Stimulated activated CD8-positive, alpha-beta memory T cell treated with anti-CD3 and anti-CD28 coated beads, Interleukin-4, amount 100 ng/mL, for 24 hours (primary cell): ENCODE measurements at places on chromosomes 1 and 21.

GRCh38 chr1:87575528-87575927, 246.8 kb downstream of the LMO4 start:
- no peak for DNase-seq

DNA sequence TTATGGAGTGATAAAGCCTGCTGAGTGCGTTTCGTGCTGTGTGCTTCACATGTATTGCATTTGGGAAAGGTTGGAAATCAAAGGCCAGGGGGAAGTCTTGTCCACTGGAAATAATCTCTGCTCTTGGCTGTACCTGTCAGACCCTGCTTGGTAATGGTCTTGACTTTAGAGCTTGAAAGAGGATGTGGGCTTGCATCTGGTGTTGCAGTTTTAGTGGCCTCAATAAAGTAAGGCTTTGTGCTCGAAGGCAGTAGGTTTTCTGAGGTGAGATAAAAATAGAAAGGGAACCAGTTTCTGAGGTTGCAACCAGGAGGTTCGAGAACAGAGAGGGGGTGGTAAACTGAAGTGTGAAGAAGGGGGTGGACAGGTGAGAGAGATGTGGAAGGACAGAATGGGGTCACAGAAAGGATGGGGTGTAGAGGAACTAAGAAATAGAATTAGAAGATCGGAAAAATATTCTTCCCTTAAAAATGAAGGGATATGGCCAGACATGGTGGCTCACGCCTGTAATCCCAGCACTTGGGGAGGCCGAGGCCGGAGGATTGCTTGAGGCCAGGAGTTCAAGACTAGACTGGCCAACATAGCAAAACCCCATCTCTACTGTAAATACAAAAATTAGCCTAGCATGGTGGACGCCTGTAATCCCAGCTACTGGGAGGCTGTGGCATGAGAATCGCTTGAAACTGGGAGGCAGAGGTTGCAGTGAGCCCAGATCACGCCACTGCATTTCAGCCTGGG, 1.5 kb downstream of the S100PBP start:
- no peak for DNase-seq

DNA sequence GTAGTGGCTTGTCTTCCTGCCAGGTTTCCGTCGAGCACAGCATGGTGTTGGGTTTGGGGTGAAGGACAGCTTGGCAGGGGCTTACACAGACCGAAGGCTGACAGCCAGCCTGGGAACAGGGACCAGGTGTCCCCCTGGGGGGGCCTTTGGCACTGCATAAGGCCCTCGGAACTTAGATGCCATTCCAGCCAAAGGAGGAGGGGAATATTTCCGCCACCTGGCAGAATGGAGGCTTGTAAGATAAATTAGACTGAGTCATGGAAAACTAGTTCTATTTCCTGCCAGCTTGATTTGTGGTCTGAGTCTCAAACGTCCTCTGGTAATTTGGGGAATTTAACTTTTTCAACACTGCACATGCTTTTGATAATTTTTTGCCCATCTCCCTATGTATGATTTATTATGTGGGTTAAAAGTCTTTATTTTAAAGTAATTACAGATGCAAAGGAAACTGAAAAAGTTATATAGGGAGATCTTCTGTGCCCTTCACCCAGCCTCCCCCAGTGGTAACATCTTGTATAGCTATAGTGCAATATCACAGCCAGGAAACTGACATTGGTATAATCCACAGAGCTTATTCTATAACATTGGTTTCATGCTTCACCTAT, 11.5 kb upstream of the TMEM51 start:
- DNase-seq: no peak

DNA sequence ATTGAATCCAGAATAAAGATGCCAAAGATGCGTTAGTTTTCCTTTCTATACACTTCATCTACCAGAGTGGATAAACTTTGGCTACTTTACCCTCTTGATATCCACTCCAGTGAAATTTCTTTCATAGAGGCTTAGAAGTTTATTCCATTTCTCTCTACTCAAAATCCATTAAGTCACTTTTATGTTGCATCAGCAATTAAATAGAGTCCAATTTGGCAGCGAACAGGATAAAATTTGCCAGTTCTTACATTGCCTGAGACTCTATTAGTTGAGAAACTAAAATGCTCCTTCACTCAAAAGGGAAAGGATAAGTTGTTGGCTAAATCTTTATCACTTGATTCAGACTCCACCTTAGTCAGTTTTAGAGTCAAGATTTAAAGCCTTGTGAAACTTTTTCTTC, 57.9 kb downstream of the ACBD6 start:
- no peak for DNase-seq

- no peak for DNase-seq
These were observed 112.3 kb upstream of the ZRANB2 start for GRCh38 chr1:71193153-71193552.

DNA sequence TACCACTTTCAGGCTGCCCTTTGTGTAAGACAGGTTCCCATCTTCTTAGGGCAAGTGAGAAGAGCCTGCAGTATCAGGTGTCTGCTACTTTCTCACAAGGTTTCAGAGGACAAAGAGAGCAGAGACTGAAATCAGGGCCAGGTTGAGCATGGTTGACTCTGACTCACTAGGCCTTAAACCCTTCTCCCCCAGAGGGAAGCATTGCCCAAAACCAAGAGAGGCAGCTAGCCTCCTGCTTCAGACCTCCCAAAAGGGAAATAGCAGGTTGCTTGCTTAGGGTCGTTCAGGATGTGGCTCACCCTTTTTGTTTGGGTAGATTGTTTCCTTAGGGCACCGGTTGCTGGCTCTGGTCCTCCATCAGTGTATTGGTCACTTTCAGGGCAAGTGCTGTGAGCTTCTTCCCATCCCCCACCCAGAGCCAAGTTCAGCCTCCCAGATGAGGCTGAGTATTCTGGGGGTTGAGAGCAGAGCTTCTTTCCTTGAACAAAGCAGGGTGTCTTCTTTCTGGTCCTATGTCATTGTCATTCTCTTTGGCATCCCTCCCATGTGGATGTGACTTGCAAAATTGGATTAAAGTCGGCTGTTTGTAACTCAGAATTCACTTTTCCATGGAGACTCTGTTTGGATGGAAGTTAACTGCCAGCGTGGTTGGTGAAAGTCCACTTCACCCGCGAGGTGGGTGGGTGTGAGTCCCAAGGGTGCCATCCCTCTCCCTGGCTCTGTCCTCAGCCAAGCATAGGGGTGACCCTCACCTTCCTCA, 55.5 kb upstream of the GALNT2 start:
- no peak for DNase-seq

GRCh38 chr21:46388896-46389295, 64.9 kb downstream of the PCNT start:
- DNase-seq: no peak

DNA sequence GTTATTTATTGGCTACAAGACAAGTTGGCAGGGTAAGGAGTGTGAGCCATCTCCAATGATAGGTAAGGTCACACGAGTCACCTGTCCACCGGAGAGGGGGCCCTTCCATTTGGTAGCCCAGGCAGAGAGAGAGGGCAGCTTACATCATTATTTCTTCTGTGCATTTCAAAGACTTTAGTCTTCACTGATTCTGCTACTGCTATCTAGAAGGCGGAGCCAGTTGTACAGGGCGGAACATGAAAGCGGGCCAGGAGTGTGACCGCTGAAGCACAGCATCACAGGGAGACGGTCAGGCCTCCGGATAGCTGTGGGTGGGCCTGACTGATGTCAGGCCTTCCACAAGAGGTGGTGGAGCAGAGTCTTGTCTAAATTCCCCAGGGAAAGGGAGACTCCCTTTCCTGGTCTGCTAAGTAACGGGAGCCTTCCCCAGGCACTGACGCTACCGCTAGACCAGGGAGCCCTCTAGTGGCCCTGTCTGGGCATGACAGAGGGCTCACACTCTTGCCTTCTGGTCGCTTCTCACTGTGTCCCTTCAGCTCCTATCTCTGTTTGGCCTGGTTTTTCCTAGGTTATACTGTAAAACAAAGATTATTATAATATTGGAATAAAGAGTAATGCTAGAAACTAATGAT, 36.7 kb downstream of the ZNF695 start:
- DNase-seq: peak; percentile 25

DNA sequence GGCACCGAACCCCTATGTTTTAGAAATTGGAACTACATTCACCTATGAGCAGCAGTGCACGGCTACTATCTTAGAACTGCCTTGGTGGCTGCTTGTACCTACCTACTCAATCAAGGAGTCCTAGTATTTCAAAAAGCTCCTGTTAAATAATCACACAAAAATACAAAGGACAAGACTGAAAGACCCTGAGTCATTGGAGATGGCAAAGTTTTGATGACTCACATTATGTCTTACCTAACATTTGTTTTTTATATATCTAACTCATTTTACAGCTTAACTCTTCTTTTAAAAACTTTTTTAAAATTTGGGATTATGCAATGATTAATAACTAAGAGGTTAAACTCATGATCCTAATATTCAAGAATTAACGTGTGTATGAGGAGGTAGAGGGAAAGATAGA, 1206.0 kb upstream of the TMPRSS15 start:
- DNase-seq: no peak

DNA sequence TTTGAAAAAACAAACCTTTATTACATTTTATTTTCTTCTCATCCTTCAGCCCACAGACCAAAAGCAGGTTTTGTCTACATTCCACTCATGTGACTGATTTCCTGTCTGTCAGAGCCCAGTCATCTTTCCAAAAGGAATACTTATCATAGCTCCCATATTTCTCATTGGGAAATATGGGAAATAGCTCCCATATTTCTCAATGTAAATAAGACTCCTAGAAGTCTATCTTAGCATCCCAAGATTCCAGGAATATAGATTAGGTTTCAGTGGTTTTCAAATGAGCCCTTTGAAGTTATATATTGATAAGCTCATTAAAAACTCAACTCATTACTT, 19.1 kb upstream of the NRDC start:
- DNase-seq: no peak

- DNase-seq: no peak
These were observed 12.8 kb upstream of the RGS2 start for GRCh38 chr1:192795916-192796618.

DNA sequence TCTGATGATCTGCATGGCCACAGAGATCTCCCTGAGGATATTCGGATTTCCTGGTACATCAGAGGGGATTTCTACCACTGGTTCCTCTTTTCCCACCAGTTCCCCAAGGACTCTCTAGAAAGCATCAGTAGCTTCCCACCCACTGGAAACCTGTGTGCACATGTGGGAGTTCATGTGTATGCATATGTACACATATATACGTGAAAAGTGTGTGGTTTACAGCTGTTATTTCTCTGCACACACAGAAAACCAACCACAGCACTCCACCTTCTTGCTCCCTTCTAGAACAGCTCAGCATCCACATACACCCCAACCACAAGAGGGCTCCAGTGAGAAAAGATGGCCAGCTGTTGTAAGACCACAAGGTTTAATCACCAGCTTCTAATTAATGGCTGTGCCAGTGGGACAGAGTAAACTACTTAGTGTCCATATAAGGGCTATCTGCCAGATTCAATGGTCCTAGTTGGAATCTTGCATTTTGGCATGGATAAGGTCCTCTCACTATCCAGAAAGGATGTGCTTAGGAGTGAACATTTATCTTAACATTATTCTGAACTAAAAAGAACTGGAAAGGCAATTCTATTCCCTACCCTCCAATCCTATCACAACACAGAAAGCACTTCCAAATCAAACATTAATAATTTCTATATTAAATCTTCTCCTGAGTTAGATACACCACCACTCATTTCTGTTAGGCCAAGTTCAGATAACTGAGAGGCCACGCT, 24.1 kb downstream of the GPR3 start:
- no peak for DNase-seq

GRCh38 chr1:114208106-114208505, 54.4 kb upstream of the SYT6 start:
- DNase-seq: no peak

- peak; percentile 48 for DNase-seq
These were observed at the start of gene KIF17 for GRCh38 chr1:20717452-20718342. TSS of gene KIF17 (minus strand) at chr1:20718007. CDS start at chr1:20717706, 301 bp downstream.

DNA sequence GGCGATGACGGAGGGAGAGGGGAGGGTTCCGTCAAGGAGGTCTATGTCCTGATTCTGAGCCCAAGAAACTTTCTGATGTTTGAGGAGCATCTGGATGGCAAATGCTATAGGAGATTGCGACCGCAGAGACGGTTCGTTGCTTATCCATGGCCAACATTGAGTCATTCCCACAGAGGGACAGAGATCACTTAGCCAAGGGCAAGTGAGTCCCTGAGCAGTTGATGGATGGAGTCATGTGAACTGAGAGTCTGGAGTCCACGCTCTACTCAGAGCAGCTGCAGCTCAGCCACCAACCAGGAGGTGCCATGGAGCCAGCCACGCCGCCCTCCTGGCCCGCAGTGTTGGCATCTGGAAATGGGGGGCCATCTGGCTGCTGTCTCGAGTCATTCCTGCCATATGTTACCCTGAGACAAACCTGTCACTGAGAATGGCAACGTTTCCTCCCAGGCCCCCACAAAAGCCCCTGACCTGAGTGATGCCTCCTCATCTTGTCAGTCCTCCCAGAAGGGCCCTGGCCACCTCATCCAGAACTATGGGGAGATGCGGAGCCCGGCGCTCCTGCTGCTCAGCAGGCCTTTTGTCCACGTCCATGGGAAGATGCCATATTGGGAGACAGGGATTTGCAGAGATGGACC, 58.6 kb downstream of the ATP5PO start:
- DNase-seq: no peak

DNA sequence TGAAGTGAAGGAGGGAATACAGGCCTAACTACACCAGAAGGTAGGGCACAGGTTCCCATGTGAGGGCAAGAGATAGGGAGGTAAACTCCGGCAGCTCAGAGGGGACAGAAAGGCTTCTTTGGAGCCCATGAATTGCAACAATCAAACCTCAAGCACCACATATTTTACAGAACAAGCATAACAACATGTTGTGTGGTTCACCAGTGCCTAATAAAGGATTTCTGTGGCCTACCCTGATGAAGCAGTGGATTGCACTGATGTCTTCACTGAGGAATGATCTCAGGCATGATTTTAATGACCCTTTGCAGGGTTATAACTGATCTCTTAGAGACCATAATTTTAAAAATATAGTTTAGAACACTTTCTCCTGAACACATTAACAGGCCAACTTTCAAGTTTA, 77.4 kb downstream of the RUNX1 start:
- no peak for DNase-seq

GRCh38 chr1:58430421-58431275, 115.9 kb downstream of the OMA1 start:
- no peak for DNase-seq

GRCh38 chr1:58108783-58109182, 437.7 kb downstream of the OMA1 start:
- no peak for DNase-seq

DNA sequence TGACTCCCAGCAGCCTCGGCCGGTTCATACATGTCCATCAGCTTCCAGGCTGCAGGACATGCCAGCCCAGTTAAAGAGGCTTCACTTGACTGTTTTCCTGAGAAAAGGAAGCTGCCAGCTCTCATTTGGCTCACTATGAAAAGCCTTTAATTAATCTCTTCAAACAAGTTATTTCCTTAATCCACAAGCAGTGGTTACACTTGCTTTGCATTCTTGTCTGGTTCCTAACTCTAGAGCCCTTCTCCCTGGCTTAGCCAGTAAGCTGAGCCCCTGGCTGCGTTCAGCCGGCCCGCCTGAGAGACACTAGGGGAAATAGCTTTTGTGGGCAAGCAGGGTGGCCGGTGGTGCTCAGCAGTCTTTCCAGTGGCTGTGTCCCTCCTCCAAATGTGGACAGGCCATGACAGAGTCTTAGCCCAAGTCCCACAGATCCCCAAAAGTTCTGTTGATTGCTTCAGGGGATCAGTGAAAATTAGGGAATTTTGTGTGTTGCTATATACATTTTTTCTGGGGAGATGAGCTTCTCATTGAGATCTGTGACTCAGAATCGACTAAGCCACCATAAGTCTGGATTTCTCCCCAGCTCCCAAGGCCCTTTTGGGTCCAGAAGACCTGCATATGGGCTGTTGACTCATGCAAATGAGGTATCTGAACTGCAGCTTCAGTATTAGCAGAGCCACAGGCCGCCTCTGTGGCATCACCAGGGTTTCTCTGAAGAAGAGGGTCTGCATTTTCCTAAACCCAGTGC, 10.1 kb downstream of the ATF3 start:
- DNase-seq: no peak

- DNase-seq: no peak
These were observed 53.1 kb downstream of the FOXO6 start for GRCh38 chr1:41414296-41414695.
